ENCODE measurements at places on chromosomes 12 and 14. TPM values are rescaled to one million over a fixed set of nuclear protein-coding genes. Genes with fewer than 3 reads are reported as not detected.

DNA sequence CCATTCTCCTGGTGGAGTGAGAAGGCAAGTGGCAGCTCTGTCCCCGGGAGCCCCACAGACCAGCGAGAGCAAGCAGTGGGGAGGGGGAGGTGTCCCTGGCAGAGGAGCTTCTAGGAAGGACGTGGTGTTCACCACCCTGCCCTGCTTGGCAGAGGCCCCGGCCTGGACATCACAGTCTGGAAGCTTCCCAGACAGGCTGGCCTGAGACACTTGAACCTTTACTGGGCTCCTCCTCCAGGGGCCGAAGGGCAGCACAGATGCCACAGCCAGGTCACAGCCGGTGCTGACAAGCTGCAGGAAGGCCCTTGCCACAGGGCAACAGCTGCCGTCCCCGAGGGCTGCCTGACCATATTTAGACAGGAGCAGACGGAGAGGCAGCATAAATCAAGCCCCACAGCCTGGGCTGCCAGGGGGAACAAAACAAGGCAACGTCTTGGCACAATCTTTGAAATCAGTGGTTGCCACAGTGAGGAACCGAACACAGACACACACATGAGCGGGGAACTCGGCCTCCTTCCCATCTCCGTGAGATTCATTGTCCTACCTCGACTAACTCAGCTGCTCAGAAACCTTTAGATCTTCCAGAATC lies 28.5 kb downstream of the PRIMA1 start:
- no peak for DNase-seq

GRCh38 chr12:86663173-86663572 lies 407.0 kb upstream of the MGAT4C start:
- no peak for DNase-seq

DNA sequence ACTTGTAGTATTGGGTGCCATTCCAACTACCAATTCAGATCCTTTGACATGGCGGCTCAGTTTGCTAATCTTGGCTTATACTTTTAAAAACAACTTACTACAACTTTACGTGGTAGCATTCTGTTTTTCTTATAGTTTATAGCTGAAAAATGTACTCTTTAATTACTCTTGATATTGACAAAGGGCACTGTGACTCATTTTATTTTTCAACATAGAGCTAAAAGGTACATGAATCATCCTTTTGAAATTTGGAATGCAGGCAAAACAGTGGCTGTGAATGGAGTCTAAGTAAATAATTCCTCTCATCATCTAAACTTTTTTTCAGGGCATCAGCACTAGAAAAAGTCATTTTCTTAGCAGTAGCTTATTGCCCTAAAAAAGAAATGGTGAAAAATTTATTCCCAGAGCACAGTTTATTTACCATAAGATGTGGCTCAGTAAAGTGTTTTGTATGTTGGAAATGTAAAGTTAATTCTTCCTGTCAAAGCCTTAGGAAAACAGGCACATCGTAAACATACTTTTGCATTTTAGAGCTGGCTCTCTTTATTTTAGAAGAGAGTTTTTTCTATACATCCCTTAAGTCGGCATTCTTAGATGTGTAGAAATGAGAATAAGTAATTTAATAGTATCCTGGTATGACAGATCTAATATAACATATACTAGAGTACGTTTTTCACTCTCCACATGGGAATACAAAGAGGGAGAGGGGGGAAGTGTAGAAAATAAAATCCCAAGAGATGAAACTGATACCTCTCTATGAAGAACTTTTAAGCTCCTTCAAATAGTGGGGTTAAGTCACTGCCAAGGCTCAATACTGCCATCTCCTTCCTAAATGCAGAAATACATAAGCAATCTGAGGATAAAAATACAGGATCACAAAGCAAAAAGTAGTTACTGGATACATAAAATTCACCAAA lies 55.2 kb downstream of the SLC25A21 start:
- DNase-seq, result peak; percentile 83

- DNase-seq, result no peak
Observed at GRCh38 chr14:60845523-60845922, 111.0 kb downstream of the MNAT1 start.

DNA sequence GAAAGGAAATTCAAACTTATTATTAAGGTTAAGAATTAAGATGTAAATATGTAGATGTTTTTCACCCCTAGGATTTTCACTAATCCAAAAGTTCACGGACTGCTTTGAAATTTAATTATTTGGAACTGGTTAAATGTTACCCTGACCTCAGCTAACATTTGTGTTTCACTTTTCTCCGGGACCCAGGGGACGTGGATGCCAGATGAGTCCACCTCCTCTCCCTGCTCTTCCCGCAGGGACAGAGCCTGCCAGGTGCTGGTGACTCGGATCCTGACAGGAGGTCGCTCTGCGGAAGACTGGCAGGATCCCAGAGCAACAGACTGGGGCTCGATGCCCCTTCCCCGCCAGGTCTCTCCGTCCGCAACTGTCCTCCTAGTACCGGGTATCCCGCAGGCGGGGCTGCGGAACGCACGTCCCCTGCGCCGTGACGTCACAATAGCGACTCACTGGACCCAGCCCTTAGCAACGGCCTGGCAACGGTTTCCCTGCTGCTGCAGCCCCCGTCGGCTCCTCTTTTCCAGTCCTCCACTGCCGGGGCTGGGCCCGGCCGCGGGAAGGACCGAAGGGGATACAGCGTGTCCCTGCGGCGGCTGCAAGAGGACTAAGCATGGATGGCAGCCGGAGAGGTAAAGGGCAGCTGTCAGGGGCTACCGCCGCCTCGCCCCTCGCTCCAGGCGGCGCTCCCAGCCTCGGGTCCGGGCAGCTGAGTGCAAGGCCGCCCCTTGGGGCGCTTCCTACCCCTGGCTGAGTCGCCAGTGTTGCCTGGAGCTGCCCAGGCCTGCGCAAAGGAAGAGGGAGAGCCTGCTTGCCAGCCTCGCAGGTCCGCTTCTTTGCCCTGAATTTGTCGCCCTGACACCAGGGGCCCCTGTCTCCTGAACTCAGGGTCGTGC lies at the start of gene SPATA7:
Gene SPATA7 (plus strand): TSS at position 446 of the 890 bp plus-strand sequence. CDS start 162 bp downstream, at position 608.
- DNase-seq, result peak; percentile 86

GRCh38 chr12:10001171-10001776 lies 2.4 kb upstream of the CLEC1B start:
- no peak for DNase-seq

The GPX2 gene
- total RNA-seq, result not detected

DNA sequence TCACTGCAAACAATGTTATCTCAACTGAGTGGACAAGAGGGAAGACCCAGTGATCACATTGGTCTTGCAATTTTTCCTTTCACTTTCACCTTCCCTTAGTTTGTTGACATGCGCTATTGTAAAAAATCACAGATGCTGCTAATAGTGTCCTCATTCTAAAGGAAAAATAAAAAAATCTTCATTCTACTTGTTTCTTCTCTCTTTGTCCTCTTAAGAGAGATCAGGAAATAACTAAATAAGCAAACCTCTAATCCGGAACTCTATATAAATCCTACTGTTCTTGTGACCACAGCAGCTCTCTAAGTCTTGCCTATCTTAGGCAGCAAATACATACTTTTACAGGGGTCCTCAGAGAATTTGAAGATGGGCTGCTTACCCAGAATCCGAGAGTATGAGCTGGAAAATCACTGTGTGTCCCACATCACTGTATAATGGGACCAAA lies 257.7 kb downstream of the NAV3 start:
- DNase-seq, result peak; percentile 15

DNA sequence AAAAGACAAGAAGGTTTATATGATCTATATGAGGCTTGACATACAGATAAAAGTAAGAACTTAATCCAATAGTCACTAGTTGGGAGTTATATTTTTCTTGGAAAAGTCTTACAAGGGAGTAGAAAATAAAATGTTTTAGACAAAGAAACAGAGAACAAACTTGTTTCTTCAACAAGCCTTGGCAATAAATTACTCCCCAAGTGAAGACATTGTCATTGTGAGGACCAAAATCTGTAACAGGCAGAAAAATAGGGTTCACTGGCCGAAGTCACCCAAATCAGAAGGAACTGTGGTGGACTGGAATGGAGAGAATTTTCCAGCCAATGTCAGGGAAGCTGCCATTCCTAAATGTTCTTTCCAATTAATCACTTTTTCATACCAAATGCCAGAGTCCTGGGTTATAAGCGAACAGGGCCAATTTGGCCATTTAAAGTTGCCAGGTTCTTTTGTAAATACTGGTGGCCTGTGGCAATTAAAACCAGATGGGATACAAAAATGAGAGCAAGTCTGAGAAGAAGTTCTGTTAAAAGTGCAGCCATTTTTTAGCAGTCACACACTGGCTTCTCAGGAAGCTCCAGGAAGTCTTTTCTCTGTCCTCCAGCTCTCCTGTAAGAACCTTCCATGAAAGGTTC lies 117.3 kb upstream of the OVCH1 start:
- no peak for DNase-seq

The SIRT4 gene
- total RNA-seq, result 0.61 TPM

The OXA1L gene
- total RNA-seq, result 100 TPM

The CLEC4C gene
- total RNA-seq, result not detected

GRCh38 chr14:52769887-52770286 lies 21.5 kb downstream of the GNPNAT1 start:
- DNase-seq, result no peak

The TRPV4 gene
- 0.09 TPM for total RNA-seq

DNA sequence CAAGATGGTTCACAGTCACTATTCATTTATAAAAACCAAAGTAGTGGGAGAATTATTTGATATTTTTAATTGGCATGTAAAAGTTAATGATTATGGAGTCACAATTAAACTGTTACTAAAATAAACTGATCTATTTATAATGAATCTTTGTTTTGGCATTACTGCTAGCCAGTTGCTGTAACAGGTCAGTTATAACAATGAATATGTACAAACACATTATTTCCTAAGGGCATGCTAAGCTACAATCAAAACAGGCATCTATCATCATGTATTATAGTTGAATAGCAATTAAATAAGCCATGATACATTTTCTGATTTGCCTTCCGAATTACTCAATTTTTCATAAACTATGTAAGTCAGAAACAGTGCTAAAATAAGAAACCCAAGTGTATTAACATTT lies 518.3 kb downstream of the SLC16A7 start:
- DNase-seq, result no peak

- DNase-seq, result no peak
Observed at GRCh38 chr12:45586486-45586885, 143.0 kb upstream of the ARID2 start.

- DNase-seq, result no peak
Observed at GRCh38 chr12:93832131-93832530, 155.0 kb downstream of the CRADD start.

DNA sequence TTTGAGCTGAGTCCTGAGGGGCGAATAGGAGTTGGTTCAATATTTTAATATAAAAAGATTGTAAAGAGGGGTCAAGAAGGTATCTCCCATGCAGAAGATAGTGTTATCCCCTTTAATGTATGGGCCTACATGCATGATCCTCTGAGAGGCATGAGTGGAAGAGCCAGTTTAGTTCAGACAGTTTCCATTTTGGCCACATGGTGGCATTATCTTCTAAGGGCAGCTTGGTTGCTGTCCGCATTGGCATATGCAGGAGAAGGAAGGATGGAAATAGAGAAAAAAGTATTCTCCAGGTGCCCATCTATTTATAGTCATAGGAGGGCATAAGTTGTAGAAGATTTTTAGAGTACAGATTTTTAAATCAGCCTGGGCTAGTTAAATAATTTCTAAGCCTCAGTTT lies 5.4 kb downstream of the SAMD4A start:
- peak; percentile 60 for DNase-seq

All from MCF 10A (cell line).